Activated T-cell treated with anti-CD3 and anti-CD28 coated beads, Interleukin-2, amount 50 U/mL, for 1 hour (primary cell): ENCODE measurements at places on chromosomes 13 and 19.

- no peak for DNase-seq
Observed at GRCh38 chr19:282501-282900, 8.7 kb downstream of the PLPP2 start.

DNA sequence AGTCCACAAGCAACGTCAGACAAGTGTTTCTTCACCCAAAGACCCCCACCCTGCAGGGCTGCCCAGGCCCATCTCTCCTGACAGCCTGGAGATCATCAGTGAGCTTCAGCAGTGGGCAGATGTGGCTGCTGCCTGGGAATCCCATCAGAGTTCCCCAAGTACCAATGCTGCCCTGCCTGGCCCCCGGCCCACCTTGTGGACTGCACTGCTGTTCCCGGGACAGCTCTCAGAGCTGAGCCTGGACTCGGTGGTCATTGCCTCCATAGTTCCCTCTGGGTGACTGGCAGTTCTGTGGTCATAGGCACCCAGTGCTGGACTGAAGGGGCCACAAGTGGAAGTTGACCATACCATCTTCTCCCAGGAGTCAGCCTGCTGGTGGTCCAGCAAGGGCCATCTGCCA, 24.5 kb upstream of the ZNF492 start:
- no peak for DNase-seq

DNA sequence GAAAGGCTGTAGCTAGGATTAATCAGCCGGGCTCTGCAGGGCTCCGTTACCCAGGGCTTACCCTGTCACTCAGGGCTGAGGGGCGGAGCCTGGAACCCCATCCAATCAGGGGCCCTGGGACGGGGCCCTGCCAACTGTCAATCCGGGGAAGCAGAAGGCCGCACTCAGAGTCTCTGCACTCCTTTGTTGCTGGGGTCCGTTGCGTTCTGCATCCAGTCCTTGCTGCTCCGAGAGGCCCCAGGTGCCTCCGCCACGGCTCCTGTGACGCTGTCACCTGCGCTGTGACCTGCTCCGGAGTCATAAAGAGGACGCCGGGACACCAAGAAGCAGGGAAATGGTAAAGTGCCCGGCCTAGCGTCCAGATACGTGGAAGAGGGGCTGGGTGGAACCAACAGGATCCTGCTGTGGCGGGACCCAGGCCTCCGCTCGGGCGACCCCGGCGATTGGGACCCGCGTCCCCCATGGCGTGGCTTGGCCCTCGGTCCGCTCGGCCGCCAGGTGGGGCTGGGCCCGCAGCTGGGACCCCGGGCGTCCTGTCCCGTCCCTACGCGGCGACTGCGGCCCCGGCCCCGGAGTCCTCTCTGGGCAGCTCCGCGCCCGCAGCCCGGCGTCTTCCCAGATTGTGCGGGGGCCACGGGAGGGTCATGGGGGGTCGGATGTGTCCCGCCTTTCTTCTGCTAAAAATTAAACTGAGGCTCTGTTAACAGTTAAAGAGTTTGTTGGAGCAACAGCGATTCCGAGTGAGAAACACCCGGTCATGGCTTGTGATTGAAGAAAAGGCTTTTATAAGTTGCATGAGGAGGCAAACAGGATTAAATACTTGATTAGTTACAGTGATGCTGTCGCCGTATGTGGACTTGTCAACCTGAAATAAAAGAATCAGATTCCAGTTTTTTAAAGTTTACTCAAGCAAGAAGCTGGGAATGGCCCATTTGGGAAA, at the start of gene ZNF491:
Gene ZNF491 (plus strand): TSS at position 133 of the 940 bp plus-strand sequence. CDS start 7,431 bp downstream, outside the sequence.
- DNase-seq, result peak; percentile 81

DNA sequence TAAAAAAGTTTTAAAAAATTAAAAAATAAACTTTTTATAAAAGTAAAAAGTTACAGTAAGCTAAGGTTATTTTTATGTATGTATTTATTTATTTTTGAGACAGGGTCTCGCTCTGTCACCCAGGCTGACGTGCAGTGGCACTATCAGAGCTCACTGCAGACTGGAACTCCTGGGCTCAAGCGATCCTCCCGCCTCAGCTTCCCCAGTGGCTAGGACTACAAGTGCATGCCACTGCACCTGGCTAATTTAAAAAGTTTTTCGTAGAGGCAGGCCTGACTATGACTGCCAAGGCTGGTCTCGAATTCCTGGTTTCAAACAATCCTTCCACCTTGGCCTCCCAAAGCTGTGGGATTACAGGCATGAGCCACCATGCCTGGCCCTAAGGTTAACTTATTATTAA, 64.1 kb downstream of the CDADC1 start:
- DNase-seq, result no peak

DNA sequence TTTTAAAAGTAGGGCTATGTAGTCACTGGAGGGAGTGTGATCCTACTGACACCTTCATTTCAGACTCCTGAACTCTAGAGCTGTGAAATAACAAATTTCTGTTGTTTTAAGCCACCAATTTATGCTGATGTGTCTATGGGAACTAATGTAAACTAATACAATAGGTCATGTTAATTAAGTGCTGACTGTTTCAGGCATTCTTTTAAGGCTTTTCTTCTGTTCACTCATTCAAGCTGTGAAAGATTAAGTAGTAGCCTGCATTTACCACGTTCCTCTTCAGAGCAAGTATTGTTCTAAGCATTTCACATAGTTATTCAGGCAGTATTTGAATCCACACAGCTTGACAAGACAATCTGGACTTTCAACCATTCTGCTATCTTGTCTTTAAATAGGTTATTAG, 1135.0 kb downstream of the SLITRK1 start:
- no peak for DNase-seq

- no peak for DNase-seq
Observed at GRCh38 chr19:50203281-50204080, at the start of gene MYH14. MYH14 (plus strand) TSS chr19:50203622; CDS start chr19:50210366, 6,744 bp downstream.

- DNase-seq, result no peak
Observed at GRCh38 chr13:111474136-111475002, 153.9 kb downstream of the TEX29 start.

GRCh38 chr19:411723-412355, 2.9 kb upstream of the C2CD4C start:
- no peak for DNase-seq

DNA sequence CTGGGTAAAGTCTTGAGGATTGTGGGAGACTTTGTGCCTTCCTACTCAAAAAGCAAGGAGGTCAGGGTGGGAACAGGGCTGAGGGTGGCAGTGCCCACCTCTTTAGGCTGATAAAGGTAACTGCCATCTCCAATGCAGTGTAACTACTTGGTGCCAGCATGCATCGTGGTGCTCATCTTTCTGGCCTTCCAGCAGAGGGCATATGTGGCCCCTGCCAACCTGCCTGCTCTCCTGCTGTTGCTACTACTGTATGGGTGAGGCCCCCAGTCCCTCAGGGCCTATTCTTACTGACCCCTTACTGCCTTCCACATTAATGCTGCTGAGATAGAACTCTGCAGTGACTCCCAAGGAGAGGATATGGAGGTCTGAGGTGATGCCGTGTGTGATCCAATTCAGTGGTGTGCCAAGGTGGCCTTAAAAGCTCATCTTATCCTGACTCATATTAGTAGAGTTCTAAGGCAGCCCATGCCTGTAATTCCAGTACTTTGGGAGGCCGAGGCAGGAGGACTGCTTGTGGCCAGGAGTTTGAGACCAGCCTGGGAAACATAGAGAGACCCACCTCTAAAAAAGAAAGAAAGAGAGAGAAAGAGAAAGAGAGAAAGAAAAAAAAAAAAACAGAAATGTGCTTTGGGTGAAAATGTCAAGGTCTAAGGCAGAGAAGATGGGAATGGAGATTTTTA, 9.7 kb upstream of the ARHGAP45 start:
- DNase-seq, result peak; percentile 59

DNA sequence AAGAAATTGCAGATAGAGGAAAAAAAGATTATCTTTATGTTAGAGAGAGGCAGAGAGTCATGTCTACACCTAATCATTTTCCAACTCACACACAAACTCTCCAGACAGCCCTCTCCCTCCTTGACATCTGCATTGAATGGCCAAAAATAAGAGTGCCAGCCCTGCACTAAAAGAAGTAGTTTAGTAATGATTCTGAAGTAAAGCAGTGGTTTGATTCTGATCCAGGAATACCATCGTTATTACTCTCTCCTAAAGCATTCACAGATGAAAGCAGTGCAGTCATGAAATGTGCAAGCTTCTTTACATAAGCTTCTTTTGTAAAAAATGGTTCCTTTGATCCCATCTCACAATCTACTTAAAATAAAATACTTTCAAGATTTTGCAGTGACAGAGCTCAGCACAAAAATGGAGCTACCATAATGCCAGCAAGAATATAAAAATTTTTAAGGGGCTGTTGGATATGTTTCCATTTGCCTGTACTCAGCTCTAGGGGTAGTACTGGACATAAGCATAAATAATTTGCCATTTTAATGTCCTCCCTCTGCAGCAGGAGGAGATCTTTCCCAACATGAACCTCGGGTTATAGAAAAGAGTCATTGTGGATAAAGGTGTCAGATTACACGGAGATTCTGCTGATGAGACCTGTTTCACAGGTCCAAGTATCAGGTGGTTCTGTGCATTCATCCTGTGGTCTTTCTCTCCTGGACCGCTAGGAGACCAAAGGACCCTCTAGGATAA, 406.3 kb downstream of the DCT start:
- DNase-seq, result no peak

DNA sequence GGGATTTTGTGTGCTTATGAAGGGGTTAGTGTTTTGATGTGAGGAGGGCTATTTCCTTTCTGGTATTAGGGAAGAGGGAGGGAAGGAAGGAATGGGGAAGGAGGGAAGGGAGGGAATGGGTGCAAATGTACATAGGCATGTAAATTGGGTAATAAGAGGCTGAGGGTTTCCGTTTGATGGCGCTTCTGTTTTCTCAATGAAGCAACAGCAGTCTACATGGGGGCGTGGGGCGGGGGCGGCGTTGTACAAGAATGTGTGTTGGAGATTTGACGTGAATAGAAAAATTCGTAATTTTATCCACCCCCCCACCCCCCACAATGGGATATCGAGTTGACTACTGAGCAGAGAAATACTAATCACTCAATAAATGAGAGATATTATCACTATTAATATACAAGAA, 52.5 kb downstream of the PDS5B start:
- DNase-seq, result no peak
